Neural progenitor cell (in vitro differentiated cells): ENCODE measurements at places on chromosomes 3 and 15. TPM values are rescaled to one million over a fixed set of nuclear protein-coding genes. Genes with fewer than 3 reads are reported as not detected.

- no peak overlapping the region for H3K4me3 ChIP-seq
- peaks cover 6% of the 10 kb centered on the region for H3K4me1 ChIP-seq
- DNase-seq: no peak
- H3K36me3 ChIP-seq: no peaks in the 10 kb centered on the region
Measured at GRCh38 chr15:31236184-31237042, 90.2 kb upstream of the KLF13 start.

DNA sequence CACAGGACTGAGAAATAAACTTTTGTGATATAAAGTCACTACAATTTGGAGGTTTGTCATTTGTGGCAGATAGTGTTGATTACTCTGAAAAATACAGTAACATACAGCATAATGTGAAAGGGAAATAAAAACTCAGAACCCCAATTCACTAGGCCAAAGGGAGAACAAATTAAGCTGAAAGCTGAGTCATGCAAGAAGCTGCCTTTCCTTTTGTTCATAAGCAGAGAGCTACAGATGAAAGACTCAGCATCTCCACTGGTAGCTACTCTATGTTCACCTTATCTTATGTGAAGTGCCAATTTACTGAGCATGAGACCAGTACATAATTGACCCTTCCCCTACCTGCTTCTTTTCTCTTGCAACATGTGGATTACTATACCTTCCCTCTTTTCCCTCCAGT, 19.3 kb upstream of the SLTM start:
- H3K4me1 ChIP-seq: peaks cover 3% of the 10 kb centered on the region
- H3K27ac ChIP-seq: no peak overlapping the region
- H3K36me3 ChIP-seq: no peaks in the 10 kb centered on the region
- no peaks in the 10 kb centered on the region for H3K27me3 ChIP-seq
- no peak overlapping the region for H3K4me3 ChIP-seq

DNA sequence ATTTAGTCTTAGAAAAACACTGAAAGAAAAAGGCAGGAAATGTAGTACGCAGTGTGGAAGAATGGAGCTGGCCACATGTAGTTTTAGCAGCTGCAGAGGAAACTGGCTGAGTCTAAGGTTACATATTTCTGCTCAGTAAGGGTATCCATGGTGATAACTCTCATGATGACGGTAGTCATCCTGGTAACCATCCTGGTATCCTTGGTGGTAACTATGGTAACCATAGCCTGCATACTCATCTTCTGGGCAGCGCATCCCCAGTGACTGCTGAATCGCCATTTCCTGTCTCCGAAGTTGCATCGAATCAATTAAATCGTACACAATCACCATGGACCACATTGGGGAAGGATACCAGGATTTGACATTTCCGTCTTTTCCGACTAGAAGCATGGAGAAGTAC, 35.7 kb downstream of the CCDC80 start:
- no peaks in the 10 kb centered on the region for H3K27me3 ChIP-seq
- no peaks in the 10 kb centered on the region for H3K36me3 ChIP-seq
- DNase-seq: no peak
- H3K4me3 ChIP-seq: no peak overlapping the region

GRCh38 chr3:23490459-23490858, 287.3 kb downstream of the UBE2E2 start:
- no peak overlapping the region for H3K27ac ChIP-seq
- H3K4me3 ChIP-seq: no peak overlapping the region
- DNase-seq: no peak
- peaks cover 11% of the 10 kb centered on the region for H3K4me1 ChIP-seq
- H3K27me3 ChIP-seq: no peaks in the 10 kb centered on the region

GRCh38 chr3:195209847-195210265, 61.1 kb downstream of the XXYLT1 start:
- no peak overlapping the region for H3K4me3 ChIP-seq
- no peaks in the 10 kb centered on the region for H3K36me3 ChIP-seq
- H3K4me1 ChIP-seq: peaks cover 8% of the 10 kb centered on the region
- H3K27me3 ChIP-seq: no peaks in the 10 kb centered on the region

GRCh38 chr3:32708672-32709283, 23.8 kb downstream of the CNOT10 start:
- H3K4me3 ChIP-seq: no peak overlapping the region
- no peaks in the 10 kb centered on the region for H3K4me1 ChIP-seq
- peak overlapping the region; percentile 27 for H3K27ac ChIP-seq
- H3K27me3 ChIP-seq: no peaks in the 10 kb centered on the region
- no peak for DNase-seq

DNA sequence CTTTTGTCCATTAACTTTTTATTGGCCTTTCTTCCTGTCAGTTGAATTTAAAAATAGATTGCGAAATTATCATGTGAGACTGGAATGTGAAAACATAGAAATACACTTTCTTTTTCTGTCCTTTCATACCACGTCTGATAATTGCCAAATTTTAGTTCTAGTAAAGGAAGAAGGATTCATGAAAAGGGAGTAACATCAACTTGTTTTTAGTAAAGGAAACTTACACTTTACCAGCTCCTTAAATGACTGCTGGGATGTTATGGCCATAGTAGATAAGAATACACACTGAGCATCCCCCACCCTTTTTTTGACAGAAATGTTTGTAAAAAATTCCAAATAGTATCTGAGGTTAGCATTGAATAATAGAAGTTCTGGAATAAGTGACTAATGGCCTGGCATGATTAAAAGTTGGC, 137.9 kb downstream of the NEO1 start:
- no peak for DNase-seq
- H3K27ac ChIP-seq: no peak overlapping the region
- no peaks in the 10 kb centered on the region for H3K4me1 ChIP-seq
- no peaks in the 10 kb centered on the region for H3K36me3 ChIP-seq
- H3K27me3 ChIP-seq: no peaks in the 10 kb centered on the region

- H3K27ac ChIP-seq: no peak overlapping the region
- H3K4me3 ChIP-seq: no peak overlapping the region
- peaks cover 38% of the 10 kb centered on the region for H3K27me3 ChIP-seq
- no peak for DNase-seq
- peaks cover 10% of the 10 kb centered on the region for H3K4me1 ChIP-seq
Measured at GRCh38 chr3:129609591-129610182, 3.2 kb upstream of the PLXND1 start.

GRCh38 chr3:66618066-66618465, 117.2 kb upstream of the LRIG1 start:
- DNase-seq: no peak
- peaks cover 34% of the 10 kb centered on the region for H3K4me1 ChIP-seq
- no peaks in the 10 kb centered on the region for H3K27me3 ChIP-seq
- no peak overlapping the region for H3K27ac ChIP-seq
- no peak overlapping the region for H3K4me3 ChIP-seq

DNA sequence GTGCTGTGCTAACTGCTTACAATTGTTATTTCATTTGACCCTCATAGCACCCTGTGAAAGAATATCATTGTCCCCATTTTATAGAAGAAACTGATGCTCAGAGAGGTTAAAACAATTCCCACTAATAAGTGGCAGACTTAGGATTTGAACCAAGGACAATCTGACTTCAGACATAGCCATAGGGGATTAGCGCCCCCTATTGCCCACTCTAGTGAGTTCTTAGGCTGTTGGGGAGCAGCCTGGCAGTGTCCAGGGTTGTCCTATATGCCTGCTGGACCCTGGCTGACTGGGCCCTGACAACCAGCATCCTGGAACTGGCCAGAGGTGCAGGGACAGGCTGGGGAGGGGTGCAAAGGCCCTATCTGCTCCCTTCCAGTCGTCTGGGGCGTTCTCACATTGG, 15.4 kb downstream of the DPH3 start:
- H3K4me1 ChIP-seq: no peaks in the 10 kb centered on the region
- H3K36me3 ChIP-seq: no peaks in the 10 kb centered on the region

- H3K36me3 ChIP-seq: peaks cover 45% of the 10 kb centered on the region
- no peak overlapping the region for H3K27ac ChIP-seq
- no peak overlapping the region for H3K4me3 ChIP-seq
Measured at GRCh38 chr3:160413613-160414248, 14.3 kb downstream of the SMC4 start.

- no peaks in the 10 kb centered on the region for H3K27me3 ChIP-seq
- no peak overlapping the region for H3K4me3 ChIP-seq
- no peak for DNase-seq
- no peaks in the 10 kb centered on the region for H3K36me3 ChIP-seq
Measured at GRCh38 chr3:41660510-41660909, 301.4 kb downstream of the ULK4 start.

- no peaks in the 10 kb centered on the region for H3K36me3 ChIP-seq
- H3K4me1 ChIP-seq: peaks cover 36% of the 10 kb centered on the region
- H3K4me3 ChIP-seq: no peak overlapping the region
Measured at GRCh38 chr3:55544219-55544618, 57.1 kb upstream of the WNT5A start.

- DNase-seq: no peak
- H3K27me3 ChIP-seq: no peaks in the 10 kb centered on the region
- H3K4me1 ChIP-seq: peaks cover 15% of the 10 kb centered on the region
Measured at GRCh38 chr3:151924753-151925152, 51.3 kb downstream of the SUCNR1 start.

DNA sequence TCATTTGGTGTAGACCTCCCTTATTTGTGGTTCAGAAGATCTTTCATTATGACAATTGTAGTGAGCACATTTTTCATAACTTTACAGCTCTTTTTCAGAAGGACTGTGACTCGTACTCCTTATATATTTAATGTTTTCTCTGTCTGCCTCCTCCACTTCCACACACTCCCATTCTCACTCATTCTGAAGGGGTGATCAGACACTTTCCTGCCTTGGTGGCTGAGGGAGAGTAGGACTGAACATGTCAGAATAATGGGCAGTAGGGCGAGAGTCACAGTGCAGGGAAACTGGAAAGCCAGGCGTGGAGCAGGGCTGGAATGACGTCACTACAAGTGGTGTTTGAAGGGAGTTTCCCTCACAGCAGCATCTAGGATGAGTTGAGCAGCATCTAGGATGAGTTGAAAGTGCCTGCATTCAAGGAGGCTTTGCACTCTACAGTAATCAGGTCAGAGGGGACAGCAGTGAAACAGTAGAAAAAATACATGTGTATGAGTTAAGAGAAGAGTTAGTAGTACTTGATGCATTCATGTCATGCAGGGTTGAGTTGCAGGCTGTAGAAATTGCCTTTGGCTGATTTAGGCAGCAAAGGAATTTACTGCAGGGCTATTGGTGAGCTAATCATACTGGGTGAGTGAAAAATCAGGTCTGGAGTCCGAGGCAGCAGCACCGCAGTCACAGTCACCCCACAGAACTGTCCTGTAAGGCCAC, 36.3 kb upstream of the FBXL22 start:
- H3K36me3 ChIP-seq: peaks cover 6% of the 10 kb centered on the region
- no peaks in the 10 kb centered on the region for H3K27me3 ChIP-seq
- peak overlapping the region; percentile 18 for H3K27ac ChIP-seq

DNA sequence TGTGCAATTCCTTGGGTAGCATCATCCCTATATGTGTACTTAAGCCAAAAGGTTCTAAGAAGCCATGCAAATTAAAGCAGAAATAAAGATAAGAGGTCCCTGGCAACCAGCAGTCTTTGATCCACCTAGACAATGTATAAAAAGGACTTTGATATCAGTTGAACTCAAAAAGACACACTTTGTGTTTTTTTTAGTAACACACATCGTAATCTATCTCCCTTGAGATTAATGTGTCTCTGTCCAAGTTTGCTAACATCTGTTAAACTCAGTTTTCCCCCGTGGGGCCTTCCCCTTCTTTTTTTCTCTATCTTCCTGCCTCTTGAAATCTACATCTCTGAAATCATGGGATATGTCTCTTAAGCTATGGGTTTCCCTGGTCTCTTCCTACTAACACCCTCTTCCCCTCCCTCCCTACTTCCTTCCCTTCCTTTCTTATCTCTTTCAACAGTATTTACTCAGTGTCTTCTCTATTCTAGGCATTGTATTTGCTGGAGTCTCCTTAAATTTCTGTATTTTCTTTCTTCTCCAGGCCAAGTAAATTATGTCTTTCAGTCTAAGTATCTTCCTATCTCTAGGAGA, 27.7 kb downstream of the ALDH1A2 start:
- H3K4me3 ChIP-seq: no peak overlapping the region
- no peaks in the 10 kb centered on the region for H3K27me3 ChIP-seq
- no peak for DNase-seq
- H3K4me1 ChIP-seq: peaks cover 7% of the 10 kb centered on the region
- H3K27ac ChIP-seq: no peak overlapping the region

DNA sequence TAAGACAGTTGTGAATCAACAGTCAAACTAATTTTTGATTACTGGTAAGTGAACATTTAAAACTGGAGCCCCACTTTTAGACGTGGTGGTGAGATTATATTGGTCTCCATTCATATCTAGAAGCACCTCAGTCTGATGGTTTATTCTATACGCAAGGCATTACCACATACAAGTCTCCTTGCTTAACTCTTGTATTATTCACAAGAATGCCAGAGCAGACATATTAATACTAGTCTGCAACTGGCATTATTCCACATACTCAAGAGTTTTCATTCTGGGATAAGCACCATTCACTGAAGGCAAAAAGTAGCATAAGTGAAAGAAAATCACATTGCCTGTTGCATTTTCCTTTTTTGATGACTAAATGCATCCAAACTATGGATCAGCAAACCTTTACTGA, 36.9 kb upstream of the MEIS2 start:
- no peak overlapping the region for H3K27ac ChIP-seq
- H3K27me3 ChIP-seq: no peaks in the 10 kb centered on the region
- DNase-seq: no peak
- H3K4me3 ChIP-seq: no peak overlapping the region
- peaks cover 8% of the 10 kb centered on the region for H3K4me1 ChIP-seq
- H3K36me3 ChIP-seq: no peaks in the 10 kb centered on the region

DNA sequence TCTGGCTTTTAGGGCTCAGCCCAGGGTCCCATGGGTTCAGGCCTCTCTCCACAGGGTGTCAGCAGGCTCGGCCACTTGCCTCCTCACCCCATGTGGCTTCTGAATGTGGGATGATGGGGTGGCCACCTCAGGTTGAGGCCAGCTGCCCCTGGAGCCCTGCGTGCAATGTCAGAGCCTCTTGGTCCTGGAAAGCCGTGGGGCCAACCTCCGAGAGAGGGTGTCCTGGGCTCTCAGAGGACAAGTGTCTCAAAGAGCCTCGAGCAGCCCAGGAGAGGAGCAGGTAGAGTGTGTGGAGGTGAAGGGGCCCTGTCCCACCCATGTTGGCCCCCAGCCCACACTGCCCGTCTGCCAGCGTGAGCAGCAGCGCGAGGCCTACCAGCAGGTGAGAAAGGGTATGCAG, 86.0 kb downstream of the PLXNA1 start:
- no peak for DNase-seq
- H3K4me1 ChIP-seq: no peaks in the 10 kb centered on the region
- no peak overlapping the region for H3K27ac ChIP-seq
- H3K27me3 ChIP-seq: no peaks in the 10 kb centered on the region
- no peak overlapping the region for H3K4me3 ChIP-seq

DNA sequence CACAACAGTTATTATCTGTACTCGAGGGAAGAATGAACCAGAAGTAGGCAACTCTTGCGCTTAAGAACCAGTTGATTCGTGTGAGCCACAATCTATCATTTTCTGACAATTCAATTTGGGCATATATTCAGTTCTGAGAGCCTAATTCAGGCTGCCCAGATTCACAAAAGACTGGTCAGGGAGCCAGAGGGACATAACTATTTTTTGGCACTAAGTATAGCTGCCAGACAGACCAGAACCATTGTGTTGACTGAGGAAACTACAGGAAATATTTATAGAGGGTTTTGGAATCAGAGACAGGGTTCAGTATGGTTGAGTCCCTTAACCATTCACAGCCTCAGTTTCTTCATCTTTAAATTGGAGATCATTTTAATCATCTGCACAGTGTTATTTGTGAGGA, 226.7 kb downstream of the TAFA4 start:
- no peak overlapping the region for H3K27ac ChIP-seq
- no peak overlapping the region for H3K4me3 ChIP-seq
- no peaks in the 10 kb centered on the region for H3K27me3 ChIP-seq
- no peak for DNase-seq
- H3K36me3 ChIP-seq: no peaks in the 10 kb centered on the region

MCF2L2 gene
- 10.4 and 11.1 TPM in 2 replicates for total RNA-seq

IL17RE gene
- total RNA-seq: 0.56 TPM in 1 of 2 replicates, not detected in the other

CNTN3 gene
- 0.21 and 0.40 TPM in 2 replicates for total RNA-seq

RHOV gene
- 1.2 TPM in 1 of 2 replicates, not detected in the other for total RNA-seq

LRRC34 gene
- 12.5 and 54.8 TPM in 2 replicates for total RNA-seq

TNFAIP8L3 gene
- not detected in 2 replicates for total RNA-seq

ARL8B gene
- total RNA-seq: 29.2 and 39.3 TPM in 2 replicates

LMAN1L gene
- total RNA-seq: not detected in 2 replicates

EXOG gene
- 11.6 and 13.8 TPM in 2 replicates for total RNA-seq

FMN1 gene
- total RNA-seq: 2.2 and 5.7 TPM in 2 replicates
